Astrocyte of the cerebellum (primary cell): ENCODE measurements at places on chromosomes 16 and 17.

DNA sequence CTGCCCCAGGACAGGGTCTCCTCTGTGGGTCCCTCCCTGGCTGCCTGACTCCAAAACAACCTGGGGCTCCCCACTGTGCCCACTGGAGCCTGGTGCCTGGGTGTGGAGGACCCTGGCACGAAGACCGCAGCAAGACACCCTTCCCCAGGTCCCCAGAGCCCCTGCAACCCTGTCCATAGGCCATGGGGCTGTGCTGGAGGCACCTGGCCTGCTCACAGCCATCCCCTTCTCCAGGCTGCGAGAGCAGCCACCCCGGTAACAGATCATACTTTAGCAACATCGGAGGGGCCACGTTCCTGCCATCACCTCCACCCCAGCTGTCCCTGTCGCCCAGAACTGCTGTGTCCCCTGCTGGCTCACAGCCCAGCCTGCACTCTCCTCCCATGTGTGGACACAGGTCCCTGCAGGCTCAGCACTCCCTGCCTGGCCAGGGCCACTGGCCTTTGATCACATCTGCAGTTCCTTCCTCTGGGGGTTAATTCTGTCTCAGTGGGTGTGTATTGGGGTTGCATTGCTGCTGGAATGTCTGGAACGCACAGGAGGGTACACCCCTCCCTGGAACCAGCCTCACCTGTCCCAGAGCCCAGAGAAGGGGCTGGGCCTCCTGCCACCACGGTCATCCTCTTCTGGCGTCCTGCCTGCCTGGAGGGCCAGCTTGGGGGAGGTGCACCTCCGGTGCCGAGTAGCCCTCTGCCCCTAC, 12.2 kb downstream of the PPL start:
- DNase-seq: no peak

DNA sequence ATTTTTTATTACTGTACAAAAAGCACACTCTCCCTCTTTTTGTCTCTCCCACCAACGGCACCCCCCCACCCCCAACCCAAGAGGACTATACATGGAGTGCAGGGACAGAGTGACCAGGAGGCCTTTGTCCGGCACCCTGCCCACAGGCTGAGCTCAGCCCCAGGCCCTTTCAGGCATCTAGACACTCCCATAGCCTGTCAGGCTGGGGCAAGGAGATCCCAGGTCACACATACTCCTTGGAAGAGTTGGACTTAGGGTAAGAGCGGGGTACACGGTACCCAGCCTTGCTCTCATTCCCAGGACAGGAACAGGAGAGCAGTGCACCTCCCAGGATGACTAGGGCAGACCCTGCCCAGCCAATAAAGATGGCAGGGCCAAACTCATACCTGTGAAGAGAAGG, 2.1 kb downstream of the CLDN7 start:
- no peak for DNase-seq

DNA sequence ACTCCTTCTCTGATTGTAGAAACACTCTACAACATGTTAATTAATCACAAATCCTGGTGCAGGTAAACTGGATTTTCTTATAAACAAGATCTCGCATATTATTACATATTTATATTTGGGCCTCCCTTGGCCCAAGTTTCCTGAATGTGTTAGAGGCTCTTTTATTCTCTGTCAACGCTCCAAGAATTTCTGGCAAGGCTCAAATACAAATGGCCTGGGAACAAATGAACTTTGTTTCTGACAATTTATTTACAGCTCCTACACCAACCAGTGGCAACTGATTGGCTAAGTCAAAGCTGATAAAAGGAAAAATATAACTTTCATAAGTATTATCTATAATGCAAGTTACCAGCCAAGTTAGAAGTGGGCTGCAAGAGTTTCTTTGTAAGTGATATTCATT, 64.9 kb upstream of the CORO6 start:
- DNase-seq: no peak

- DNase-seq: peak; percentile 20
Measured at GRCh38 chr17:62876673-62877405, 68.7 kb upstream of the MARCHF10 start.

DNA sequence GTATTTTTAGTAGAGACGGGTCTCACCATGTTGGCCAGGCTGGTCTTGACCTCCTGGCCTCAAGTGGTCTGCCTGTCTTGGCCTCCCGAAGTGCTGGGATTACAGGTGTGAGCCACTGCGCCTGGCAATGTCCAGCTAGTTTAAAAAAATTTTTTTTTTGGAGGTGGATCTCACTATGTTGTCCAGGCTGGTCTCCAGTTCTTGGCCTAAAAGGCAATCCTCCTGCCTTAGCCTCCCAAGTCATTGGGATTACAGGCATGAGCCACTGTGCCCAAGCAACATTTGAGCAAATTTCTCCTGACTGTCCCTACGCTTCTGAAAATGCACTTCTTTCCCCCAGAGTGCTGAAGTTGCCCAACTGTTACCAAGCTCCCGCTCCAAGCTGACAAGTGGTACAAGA, 8.0 kb downstream of the MAP3K14 start:
- no peak for DNase-seq

DNA sequence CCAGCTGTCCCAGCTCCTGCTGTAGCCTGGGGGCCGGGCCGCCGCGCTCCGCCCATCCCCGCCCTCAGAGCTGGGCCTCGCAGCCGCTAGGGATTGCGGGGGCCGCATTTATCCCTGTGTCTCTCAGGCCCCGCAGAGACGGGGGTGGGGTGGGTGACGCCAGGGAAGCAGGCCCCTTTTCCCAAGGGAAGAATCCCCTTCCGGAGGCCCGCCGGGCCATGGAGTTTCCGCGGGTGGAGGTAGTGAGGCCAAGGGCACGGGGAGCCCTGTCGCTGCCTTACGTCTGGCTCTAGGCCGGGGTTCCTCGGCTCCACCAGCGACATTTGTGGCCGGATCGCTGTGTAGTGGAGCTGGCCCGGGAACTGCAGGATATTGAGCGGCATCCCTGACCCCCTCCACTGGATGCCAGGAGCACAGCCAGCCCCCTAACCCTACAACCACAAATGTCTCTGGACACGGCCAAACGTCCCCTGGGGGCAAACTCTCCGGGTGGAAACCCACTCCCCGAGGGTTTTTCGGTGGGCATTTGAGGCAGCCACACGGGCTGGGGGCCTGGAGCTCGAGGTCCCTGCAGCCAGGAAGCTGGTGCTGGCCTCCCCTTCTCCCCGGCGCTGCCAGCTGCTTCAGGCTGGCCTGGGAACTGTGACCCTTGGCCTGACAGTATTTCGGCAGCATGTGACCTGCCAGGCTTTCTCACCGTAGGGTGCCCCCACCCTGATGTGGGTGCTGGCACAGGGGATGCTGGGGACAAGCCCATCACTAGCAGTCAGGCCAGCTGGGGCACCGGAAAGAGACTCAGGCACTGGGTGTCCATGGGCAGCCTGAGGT, 12.0 kb upstream of the CD300A start:
- no peak for DNase-seq

DNA sequence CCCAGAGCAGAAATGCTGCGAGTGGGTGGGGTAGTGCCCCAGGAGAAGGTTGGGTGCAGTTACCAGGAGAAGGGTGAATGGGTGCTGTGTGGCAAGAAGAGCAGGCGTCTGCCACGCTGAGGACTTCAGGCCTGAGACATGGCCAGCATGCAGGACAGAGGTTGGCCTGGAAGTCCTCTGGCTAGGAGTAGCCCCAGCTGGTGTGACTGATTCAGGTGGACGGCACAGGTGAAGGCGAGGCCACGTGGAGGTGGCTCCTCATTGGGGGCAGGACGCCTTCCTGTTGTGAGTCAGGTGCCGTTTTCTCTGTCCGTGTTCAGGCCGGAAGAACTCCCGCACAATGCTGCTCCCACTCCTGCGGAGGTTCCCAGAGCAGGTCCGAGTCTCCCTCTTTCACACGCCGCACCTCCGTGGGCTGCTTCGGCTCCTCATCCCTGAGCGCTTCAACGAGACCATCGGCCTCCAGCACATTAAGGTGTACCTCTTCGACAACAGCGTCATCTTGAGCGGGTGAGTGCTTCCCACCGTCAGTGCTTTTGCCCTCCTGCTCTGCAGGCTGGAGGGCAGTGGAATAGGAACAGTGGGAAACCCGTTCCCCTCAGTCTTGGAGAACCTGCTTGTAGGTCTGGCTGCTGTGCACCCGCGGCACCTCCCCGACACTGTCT, 20.7 kb downstream of the PGS1 start:
- no peak for DNase-seq

GRCh38 chr17:37813751-37814150, 68.9 kb upstream of the HNF1B start:
- DNase-seq: peak; percentile 93

DNA sequence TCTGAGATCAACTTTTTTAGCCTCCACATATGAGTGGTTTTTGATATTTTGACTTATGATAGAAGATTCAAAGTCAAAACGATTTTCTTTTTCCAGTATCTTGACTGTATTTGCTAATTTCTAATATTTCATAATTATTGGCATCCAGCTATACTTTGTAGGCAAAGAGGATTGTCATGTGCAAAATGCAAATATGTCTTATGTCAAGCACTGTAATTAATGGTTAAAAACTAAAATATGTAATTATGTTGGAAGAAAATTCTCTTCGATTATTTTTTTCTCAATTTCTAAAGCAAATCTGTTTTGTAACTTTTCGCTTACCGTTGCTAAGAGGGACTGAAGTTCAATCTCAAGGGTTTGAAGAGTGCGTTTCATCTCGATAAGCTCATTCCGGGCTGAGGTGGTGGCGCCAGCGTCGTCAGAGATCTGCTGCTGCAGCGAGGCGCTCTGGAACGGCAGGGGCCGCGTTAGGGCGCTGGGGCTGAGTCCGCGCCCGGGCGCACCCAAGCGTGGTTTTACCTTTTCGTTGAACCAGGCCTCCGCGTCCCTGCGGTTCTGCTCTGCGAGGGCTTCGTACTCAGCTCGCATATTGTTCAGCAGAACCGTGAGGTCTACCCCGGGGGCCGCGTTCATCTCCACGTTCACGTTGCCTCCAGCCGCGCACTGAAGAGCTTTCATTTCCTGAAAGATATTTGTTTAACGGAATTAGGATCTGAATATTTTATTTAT, 3.0 kb downstream of the KRT27 start:
- DNase-seq: no peak

DNA sequence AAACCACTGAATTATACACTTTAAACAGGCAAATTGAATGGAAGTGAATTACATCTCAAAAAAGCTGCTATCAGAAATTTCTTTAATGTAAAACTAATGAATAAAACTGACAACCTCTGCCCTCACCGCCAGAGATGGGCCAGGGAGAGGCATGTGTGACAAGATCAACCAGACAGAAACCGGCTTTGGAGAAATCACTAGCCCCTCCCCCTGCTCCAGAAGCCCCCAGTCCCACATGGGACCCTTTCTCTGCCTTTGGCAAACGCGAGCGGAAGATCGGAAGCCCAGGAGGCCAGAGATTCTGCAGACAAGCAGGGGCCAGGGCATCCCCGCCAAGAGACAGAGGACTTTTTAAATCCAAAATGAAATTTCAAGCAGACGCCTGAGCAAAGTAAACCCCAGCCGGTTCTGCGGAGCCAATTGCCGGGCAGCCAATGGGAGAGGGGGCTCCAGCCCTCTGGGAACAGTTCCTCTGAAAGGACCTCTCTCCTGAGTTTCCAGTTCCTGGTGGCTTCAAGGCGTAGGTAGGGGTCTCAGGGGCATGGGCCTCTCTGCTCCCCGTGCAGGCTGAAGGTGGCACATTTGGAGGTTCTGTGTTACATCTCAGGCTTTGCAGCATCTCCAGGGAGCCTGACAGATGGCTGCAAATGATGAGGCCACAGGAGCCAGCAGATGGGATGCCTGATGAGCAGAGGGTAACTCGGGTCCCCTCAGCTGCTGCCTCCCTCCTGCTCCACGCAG, 118.1 kb downstream of the GSG1L start:
- DNase-seq: no peak

DNA sequence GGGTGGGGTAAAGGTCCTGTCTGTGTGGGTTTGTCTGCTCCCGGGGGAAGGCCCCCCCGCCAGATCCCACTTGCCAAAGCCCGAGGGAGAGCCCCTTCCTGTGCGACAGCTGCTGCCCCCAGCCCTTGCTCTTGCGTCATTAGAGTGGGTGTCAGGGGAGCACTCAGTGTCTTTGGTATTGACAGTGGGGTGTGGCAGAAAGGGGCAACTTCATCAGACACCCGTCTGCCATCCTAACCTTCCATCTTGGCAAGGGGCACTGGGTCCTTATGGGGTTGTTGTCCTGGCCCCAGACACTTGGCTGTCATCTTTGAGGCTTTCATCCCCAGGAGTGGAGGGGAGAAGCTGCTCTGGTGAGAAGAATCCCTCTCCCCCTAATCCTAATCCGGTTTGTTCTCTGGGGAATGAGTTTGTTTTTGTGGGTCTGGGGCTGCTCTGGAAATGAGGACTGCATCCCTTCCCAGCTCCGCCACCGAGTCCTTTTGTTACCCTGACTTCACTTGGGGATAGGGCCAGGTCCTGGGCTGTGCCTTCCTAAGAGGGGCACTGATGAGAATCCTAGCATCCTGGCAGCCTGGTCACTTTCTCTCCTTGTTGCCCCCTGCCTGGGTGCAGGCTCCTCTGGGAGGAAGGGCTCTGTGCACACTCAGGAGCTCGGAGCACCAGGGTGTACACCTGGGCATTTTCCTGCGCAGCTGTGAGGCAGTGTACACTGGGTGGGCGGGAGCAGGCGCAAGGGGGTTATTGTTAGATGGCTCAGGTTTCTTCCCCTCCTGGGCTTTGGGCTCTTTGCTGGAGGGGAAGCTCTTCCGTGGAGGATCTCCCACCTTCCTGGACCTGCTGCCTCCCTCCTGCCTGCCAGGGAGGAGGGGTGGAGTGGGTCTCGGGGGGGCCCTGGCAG, 21.1 kb downstream of the GJD3 start:
- DNase-seq: no peak

- no peak for DNase-seq
Measured at GRCh38 chr16:23132775-23133463, 16.3 kb downstream of the USP31 start.

- no peak for DNase-seq
Measured at GRCh38 chr17:2402544-2402943, 1.7 kb upstream of the MNT start.

- no peak for DNase-seq
Measured at GRCh38 chr17:61010661-61011170, 333.1 kb downstream of the BCAS3 start.

DNA sequence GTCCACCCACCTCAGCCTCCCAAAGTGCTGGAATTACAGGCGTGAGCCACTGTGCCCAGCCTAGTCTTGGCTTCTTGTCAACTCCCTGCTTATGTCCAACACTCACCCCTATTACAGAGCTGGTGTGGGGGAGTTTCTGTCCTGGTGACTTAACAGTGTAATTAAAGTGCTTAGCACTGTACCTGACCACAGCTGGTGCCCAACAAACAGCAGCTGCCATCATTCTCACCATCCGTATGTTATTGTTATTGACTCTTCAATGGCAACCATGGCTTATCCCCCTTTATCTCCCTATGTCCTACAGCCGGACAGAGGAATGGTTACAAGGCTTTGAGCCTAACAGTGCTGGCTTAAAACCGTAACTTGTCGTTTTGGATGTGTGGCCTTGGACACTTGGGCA, 17.0 kb upstream of the BRCA1 start:
- no peak for DNase-seq
